ENCODE measurements at places on chromosomes 2 and 18. TPM values are rescaled to one million over a fixed set of nuclear protein-coding genes. Genes with fewer than 3 reads are reported as not detected.

ACOXL gene
- not detected for polyA plus RNA-seq

- no peak for DNase-seq
These were observed 36.4 kb upstream of the HNMT start for GRCh38 chr2:137927846-137928245.

- DNase-seq = peak; percentile 80
These were observed 100.2 kb downstream of the AGAP1 start for GRCh38 chr2:235594041-235594440.

RDH14 gene
- 27.4 TPM for polyA plus RNA-seq

HOXD13 gene
- polyA plus RNA-seq = not detected

DNA sequence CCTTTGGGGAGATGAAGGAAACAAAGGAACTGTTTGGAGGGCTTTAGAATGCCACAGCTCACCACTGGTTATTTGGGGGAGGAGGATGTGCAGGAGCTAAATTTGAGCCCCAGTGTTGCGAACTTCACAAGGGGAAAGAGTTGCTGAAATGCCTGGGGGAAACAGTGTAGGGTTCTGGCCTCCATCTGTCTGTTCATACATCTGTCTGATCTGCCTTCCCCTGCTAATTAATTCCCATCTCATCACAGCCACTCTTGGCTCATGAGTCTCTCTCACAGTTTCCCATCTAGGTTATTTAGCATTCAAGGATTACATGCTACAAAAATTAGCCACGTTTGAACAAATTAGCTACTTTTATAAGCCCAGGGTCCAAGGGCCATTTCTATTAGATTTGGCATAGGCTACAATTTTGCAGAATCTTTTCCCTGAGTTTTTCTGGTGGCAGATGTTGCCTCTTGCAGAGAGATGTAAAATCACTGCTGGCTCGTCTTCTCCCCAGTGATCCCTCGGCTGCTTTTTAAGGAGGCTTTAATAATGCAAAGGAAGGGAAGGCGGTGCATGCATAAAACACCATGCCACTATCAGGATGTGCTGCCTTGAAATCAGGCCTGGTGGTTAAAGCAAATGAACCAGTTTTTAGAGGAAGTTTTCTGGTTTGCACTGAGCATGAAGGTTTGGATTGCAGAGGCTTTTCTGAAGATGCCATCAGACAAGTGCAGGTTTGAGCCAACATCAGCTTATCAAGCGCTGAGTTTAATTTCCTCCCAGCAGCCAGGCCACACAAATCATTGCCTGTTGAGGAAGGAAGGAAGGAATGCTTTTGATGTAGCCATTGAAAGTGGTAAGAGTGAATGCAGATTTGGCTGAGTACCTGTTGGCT is 35.0 kb downstream of the ADD2 start:
- no peak for DNase-seq

SLC9A2 gene
- polyA plus RNA-seq = not detected

CD302 gene
- 16.0 TPM for polyA plus RNA-seq

MBD1 gene
- 28.6 TPM for polyA plus RNA-seq

DNA sequence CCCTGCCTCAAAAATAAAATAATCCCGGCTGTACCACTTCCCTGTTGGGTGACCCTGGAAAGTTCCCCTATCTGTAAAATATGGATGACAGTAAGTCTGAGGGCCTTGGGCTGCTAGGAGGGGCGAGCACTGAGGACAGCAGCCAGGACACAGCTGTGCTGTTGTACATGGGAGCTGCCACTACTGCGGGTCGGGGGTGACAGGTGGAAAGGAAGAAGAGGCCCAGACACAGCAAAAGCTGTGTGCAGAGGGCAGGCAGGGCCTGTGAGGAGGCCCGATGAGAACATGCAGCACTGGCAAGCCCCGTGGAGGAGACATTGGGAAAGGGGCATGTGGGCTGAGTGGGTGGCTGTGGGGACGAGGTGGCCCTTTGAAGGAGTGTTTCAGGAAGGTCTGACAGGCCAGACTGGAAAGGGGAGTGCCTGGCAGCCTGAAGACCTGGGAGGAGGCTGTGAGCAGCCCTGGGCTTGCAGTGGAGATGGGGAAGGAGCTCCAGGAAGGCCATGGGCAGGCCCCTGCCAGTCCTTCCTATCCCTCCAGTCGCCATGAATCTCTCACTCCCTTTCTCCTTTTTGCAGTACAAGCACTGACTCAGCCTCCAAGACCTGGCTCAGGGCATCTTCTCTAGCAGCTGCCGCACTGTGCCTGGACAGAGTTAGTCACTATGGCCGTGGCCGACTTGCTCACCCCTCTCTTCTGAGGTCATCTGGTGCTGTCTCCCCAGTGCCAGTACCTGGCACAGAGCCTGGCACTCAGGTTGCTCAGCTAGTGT is 28.9 kb upstream of the SEMA4C start:
- DNase-seq = no peak

- DNase-seq = no peak
These were observed 6.2 kb upstream of the MYL12B start for GRCh38 chr18:3255611-3256165.

Data from HepG2 (cell line).